Kidney glomerular epithelial cell (primary cell): ENCODE measurements at places on chromosomes 4 and X.
A peak's percentile ranks its signal among the peaks of the same experiment; 100 is the strongest.

- no peak for DNase-seq
Measured at GRCh38 chrX:19955306-19955705, 35.6 kb downstream of the BCLAF3 start.

GRCh38 chrX:49270249-49270921, 792 bp downstream of the PPP1R3F start:
- DNase-seq = no peak

DNA sequence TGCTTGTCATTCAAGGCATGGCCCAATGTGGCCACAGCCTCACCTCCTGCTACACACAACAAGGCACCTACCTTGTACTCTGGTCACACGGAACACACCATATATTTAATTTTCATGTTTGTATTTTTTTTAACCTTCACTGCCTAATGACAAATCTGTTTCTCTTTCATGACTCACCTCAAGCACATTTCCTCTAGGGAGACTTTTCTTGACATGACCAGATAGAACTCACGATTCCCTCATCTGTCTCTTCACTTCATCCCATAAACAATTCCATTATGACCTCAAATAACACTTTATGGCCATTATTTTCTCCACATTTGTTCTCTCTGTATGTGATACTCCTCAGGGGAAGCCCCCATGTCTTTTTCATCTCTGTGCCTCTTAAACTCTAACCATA, 11.1 kb downstream of the DRP2 start:
- peak; percentile 7 for DNase-seq

DNA sequence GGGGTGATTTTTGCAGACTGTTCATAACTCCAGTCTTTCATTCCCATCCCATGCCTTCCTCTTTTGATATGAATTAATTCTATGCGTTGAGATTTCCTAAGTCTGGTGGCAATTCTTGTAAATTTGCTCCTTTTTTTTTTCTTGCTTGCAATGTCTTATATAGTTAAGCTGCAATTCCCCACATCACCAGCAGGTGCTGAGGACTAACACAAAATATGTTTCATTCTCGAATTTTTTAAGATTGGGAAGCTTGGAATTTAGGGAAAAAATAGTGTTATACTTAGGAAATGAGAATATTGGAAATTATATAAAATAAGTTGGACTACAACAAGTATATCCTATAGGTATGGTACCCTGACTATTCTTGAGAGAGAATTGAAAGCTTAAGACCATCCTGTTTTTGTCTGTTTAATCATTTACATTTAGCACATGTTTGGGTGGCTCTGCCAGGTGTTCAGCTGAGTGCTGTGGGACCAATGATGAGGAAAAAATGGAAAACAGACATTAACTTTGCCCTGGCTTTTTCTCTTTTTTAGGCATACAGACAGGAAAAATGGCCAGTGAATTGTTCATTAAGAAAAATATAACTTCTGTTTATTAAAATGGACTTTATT, 30.2 kb downstream of the AFF2 start:
- no peak for DNase-seq

- DNase-seq = no peak
Measured at GRCh38 chr4:127416115-127416514, 216.6 kb upstream of the INTU start.

DNA sequence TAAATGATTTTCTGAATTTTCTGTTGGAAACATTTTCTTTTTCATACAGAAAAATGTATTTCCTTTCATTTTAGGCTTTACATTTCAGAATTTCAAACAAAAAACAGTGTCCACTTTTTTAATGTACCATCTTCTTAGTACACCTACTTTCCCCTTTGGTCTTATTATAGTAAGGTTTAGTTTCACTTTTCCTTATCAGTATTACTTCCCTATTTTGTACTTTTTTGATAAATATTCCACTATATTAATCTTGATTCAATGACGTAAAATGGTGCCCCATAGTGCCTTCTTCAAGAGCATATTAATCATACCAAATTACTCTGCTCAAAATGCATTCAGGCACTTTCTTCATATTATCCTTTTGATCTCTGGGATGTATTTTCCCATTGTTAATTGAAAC, 52.5 kb downstream of the BANK1 start:
- DNase-seq = no peak

DNA sequence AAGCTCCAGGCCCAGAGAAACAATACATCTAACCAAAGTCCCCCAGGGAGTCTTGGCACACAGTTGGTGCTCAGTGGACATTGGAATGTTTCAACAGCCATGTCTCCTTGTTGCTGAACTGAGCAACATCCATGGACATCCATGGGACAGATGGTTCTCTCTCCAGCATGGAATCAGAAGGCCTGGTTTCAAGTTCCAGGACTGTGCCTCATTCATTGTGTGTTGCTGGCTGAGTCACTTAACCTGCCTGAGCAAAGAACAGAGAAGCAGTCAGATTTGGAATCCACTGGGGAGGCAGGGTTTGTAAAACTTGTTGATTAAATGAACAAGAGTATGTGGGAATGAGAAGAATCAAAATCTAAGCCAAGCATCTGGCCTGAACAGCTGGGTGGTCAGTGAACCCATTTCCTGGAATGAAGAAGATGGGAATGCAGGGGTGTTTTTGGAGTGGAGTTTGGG, 147.9 kb downstream of the CHIC2 start:
- DNase-seq = no peak
